Ovary (tissue), 10 donors: ENCODE measurements at places on chromosomes 1 and 21. TPM values are rescaled to one million over a fixed set of nuclear protein-coding genes. Genes with fewer than 3 reads are reported as not detected.

Gene GBP5
- 8.6 TPM for polyA plus RNA-seq

DNA sequence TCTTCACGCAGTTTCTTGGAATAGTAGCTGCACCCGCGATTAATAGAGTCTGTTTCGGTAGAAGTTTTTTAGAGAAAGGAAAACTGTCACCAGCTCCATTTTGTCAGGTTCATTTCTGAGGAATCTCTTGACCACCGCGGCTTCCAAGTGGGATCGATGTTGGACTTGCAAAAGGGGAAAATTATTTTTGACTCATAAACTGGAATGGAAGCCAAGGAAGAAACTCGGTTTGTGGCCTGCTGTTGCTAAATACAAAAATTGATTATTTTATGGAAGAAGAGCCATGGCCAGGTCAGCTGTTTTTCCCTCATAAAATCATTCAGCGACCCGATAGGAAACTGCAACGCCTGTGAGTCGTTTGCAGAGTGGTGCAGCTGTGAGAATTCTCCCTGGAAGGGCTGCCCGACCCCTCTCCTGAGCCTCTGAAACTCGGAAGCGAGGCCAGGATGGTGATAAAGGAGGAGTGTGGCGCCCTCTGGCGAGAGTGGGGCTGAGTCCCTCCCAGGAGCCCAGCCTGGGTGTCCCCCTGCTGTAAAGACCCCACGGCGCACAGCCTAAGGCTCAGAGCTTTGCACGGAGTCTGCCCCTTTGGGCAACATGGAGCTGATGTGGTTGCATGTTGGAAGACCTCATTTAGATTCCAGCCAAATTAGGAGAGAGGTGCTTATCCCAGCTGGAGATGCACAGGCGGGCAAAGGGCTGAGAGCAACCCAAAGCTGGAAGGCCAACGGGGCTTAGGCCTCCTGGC is 83.6 kb upstream of the SLC25A33 start:
- no peak overlapping the region for H3K4me3 ChIP-seq
- no peaks in the 10 kb centered on the region for H3K27me3 ChIP-seq
- H3K4me1 ChIP-seq, result peaks cover 10% of the 10 kb centered on the region
- H3K36me3 ChIP-seq, result no peaks in the 10 kb centered on the region

- H3K4me3 ChIP-seq, result no peak overlapping the region
- DNase-seq, result no peak
- H3K27me3 ChIP-seq, result no peaks in the 10 kb centered on the region
- no peaks in the 10 kb centered on the region for H3K36me3 ChIP-seq
- peaks cover 3% of the 10 kb centered on the region for H3K4me1 ChIP-seq
Measured at GRCh38 chr21:44010429-44010828, 1.7 kb upstream of the TRAPPC10 start.

- H3K36me3 ChIP-seq, result no peaks in the 10 kb centered on the region
- no peak overlapping the region for H3K27ac ChIP-seq
- DNase-seq, result no peak
- no peaks in the 10 kb centered on the region for H3K4me1 ChIP-seq
- no peaks in the 10 kb centered on the region for H3K27me3 ChIP-seq
Measured at GRCh38 chr1:30061292-30062220, 661.8 kb downstream of the MATN1 start.
